ENCODE measurements at places on chromosomes 3 and 15.

DNA sequence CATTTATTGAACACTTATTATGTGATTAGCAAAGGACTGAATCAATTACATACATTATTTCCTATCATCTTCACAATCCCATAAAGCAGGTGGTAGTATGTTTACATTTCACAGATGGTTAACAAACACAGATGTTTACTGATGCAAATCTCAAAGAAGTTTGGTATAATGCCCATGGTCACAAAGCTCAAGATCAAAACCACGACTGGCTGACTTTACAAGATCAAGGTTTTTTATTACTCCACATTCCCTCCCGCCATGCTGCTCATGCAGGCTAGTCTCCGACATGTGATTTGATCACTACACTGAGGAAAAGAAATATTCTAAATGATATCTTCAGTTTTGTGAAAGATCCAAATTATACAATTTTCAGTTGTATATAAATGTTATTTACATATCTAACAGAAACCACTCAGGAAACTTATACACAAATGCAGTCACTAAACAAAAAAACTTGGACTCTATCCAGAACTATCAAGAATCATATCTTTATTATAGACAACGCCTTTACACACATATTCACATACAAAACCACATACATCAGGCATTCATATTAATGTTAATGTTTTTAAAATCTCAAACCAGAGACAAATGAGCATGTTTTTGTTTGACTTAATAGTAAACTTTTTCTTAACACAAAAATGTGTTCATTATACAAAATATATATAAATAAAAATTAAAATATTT, 235.5 kb downstream of the SCAPER start:
- DNase-seq = no peak

DNA sequence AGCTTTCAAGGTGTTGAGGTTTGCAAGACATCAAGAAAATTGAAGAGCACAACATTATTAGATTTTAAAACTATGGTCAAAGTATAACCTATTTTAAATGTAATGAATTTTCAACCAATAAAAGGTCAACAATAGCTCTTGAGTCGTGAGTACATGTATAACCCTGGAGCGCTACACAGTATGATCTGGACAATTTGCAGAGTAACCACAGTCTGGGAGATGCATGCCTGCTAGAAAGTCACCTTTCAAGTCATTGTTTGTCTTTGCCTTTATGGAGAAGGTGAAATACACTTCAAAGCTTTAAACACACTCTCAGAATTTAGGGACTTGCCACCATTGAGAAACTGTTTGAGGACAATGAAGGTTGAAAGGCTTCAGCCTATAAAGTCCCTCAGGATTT, 112.6 kb upstream of the ALCAM start:
- no peak for DNase-seq

DNA sequence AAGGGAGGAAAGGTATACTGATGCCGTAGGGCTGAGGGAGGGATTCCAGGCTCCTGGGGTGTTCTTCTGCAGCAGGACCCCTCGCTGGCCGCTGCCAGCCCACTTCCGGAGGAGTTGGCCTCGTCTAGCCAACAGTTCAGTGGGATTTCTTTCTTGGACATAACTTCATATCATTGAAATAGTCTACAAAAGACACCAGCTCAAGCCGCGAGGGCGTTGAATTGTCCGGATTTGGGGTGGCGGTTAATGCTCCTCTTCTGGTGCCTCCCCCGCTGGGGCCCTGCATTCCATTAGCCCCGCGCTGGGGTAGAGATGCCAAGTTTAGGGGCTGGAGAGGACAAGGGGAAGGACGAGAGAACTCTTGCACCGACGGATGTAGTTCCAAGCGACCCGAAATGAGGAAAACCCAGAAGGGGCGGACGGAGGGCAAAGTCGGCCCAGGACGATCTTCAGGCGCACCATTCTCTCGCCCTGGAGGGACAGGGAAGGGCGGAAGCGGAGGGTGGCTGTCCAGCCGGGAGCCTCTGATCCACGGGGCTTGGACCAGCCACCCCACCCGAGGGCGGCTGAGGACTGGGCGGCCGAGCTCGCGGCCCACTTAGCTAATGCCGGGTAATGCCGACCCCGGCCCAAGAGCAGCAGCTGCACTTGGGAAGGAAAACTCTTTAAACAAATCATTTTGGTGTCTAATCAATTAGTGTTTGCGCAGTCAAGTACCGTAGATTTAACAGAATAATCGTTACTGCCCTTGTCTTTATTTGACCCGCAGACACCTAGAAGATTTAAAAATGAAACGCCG, 4.7 kb upstream of the ONECUT1 start:
- DNase-seq = no peak

DNA sequence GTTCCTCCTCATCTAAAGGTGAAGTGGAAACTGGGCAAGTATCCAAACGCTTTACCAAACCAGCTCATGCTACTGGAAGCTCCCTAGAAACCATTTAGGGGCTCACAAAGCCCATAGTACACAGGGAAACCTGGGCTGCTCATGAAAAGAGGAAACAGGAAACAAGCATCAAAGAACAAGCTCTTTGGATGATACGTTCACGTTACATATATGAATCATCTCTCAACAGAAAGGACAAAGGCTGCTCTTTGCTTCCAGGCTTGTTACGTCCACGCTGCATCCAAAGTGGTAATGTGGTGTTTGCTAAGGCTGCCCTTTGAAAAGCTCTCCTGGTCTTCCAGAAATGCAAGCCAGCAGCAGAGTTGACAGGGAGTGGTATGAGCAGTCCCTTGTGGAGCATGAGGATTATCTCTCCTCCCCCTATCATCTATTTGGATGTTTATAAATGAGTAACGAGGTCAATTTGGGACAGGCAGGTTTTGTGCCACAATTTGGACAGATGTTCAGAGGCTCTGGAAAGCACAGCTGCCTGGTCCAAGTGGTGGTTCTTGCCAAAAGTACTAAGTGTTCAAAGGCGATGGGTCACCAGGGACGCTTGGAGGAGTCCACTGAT, 98.0 kb upstream of the RORA start:
- no peak for DNase-seq

DNA sequence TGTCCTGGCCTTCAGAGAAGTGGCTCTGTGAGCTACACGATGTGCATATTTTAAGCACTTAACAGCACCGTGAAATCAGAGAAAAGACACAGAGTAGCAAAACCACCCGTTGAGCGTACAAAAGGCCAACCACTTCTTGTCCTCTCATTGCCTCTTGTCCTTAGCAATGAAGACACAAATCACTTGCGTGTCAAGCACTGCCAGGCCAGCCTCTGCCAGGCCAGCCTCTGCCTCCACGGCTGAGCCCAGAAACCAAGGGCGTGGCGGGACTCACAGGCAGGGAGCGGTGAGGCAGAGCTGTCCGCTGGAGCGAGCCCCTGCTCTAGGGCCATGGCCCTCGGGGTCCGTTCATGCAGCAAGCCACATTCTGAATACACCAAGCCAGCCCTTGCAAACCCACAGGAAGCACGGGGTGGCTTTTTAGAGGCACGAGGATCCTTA, 4.0 kb downstream of the MUC4 start:
- no peak for DNase-seq

GRCh38 chr3:128434524-128434923, 32.2 kb downstream of the DNAJB8 start:
- DNase-seq = no peak

GRCh38 chr3:145807990-145808389, 353.0 kb downstream of the PLOD2 start:
- DNase-seq = no peak

GRCh38 chr3:61719278-61719977, 158.1 kb downstream of the PTPRG start:
- DNase-seq = no peak

- DNase-seq = no peak
Measured at GRCh38 chr3:28916713-28917499, 364.0 kb upstream of the RBMS3 start.

- no peak for DNase-seq
Measured at GRCh38 chr15:71701808-71702207, 108.5 kb upstream of the NR2E3 start.
